Stimulated activated CD4-positive, alpha-beta T cell treated with anti-CD3 and anti-CD28 coated beads, TNF-alpha, amount 100 ng/mL, for 4 hours (primary cell): ENCODE measurements at places on chromosomes 6 and 20.

DNA sequence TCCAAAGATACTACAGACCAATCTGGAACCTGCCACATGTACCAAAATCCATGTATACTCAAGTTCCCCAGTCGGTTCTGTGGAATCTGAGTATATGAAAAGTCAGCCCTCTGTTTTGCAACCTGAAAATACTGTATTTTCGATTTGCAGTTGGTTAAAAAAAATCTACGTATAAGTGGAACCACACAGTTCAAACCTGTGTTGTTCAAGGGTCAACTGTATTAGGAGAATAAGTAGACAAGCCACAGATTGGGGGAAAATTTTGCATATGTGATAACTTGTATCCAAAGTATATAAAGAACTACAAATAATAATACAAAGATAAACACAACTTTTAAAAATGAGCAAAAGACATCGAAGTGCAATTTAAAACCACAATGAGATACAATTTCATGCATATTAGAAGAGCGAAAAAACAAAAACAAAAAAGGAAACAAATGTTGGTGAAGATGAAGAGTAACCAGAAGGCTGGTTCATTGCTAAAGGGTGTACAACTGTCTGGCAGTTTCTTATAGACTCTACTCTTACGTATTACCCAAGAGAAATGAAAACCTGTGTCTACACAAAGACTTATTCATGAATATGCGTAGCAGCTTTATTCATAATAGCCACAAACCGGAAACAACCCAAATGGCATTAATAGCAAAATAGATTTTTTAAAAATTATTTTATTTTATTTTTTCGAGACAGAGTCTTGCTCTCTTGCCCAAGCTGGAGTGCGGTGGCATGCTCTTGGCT, 180.8 kb downstream of the BCAS1 start:
- DNase-seq: no peak

DNA sequence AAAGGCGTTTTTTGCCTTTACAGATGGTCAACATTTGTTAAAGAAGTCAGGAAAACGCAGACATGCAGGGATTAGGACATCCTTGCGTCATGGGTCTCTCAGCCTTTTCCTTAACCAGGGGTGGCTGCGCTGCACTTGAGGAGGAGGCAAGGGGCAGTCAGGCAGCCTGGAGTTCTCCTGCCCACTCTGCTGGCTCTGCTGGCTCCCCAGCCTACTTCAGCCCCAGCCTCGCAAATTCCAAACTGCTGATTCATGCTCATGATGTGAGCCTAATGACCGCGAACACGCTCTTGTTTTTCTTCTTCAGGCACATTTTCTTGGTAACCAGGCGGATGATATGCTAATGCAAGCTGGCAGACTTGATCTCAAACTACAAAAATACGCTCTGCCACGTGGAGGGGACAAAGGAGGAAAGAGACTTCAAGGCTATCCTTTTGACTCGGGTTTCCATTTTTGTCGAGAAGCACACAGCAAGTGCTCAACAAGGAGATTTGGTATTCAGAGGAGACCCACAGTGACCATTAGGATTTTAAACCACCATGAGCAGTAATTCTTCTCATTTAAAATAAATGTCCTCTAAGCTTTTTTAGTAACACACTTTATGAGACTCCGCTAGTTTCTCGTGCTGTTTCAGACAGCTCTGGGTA, 290.3 kb upstream of the STXBP5 start:
- no peak for DNase-seq

DNA sequence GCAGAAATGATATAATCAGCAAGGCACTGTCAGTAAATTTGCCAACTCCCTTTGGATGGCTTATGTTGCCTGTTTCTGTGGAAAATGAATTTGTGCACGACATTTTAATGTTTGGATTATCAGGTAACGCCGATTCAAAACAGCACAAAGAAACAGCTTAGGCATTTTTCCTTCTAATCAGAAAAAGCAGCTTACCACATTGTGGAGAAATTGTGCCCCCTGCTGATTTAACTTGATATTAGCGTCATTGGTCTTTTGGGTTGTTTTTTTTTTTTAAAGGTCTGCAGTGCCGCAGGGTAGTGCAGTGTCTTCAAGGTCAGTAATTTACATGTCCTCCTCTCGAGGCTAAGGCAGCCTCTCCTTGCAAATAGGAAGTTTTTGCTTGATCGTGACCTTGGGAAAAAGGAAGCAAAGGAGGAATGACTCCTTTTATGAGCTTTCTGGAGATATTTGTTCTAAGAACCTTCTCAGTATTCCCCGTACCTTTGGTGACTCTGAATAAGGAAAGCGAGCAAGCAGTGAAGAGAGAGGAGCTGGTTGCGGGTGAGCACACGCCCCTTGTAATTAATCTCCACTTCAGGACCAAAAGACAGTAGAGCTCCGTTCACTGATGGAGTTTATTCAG, 79.1 kb downstream of the ELOVL4 start:
- DNase-seq: no peak

DNA sequence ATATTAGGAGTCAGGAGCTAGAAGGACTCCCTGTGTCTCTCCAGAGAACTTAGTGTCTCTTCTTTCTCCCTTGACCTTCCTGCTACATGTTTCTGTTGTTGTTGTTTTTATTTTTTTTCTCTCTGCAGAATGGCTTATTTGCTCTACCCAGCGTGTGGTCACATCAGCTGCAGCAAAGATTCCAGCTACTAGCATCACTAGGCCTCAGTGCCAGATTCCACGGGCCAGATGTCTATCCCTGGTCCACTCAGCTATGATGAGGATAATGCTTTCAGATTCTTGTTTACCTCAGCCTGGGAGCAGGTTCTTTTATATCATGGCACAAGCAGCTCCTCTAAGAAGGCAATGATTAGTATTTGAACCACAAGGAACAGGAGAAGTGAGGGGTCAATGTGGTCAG, 110.0 kb downstream of the PLCB1 start:
- no peak for DNase-seq

DNA sequence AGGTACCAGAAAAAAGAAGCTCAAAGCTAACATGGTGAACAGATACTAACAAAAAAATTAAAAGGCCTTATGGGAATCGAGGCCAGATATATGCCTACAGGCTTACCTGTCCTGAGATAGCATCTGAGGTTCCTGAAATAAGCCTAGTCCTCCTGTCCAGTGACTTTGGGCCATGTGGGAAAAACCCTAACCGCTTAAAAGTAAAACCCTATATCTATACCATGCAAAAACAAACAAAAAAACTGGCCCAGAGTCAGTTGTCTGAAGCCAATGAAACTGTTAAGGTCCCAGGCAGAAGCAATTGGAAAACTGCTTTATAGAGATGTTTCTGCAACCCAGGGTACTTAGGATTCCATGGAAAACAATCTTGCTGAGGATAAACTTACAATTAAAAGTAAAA, 122.9 kb downstream of the HIVEP1 start:
- DNase-seq: no peak

DNA sequence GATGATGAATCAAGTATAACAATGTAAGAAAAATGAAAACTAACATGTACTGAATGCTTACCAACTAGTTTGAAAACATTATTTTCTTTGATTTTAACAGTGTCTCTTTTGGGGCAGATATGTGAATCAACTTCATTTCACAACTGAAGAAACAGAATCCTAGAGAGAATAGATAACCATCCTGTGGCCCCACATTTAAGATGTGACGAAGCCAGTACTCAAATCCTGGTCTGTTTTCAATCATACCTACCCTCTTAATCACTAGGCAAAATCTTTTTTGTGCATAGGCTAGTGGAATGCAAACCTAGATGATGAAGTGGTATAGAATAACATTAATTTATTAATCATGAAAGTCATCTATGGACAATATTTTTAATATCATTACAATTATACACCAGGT, 371.6 kb upstream of the EPHA7 start:
- no peak for DNase-seq

DNA sequence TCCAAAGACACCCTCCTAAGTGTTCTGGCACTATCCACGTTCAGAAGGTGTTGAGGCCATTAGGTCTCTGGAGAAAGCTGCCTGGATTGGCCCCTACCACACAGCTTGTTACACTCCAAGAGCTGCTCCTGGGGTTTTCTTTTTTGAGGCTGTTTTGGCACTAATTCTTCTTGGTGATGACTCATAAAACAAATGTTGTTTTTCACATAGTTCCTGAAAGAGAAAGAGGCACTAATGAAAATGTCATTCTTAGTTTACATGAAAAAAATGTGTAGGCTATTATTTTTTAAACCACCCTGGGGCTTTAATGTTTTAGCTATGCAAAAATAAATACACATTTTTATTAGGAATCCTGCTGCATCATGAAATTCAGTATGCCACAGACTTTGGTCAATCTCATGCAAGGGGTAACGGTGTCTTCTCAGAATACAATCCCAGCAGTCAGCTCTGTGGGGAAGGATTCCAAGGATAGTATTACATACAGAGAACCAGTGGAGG, 38.1 kb downstream of the TBPL1 start:
- no peak for DNase-seq
